ENCODE measurements at places on chromosomes 3 and 15.

DNA sequence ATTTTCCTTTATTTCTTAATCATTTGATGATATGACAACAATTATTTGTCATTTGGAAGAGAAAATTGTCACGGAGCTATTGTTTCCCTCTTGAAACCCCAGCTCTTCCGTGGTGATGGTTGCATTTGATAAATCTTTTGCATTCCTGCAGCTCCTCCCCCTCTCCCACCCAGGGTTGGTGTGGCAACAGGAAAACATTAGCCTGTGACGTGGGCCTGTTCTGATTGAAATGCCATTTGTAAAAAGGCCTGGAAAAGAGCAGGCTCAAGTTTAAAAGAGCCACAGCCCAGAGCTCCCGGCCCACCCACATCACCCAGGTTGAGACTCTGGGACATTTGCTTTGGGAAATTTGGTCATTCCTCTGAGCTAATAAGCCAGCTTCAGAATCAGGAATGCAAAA lies 282.5 kb downstream of the RPLP1 start:
- DNase-seq = no peak

DNA sequence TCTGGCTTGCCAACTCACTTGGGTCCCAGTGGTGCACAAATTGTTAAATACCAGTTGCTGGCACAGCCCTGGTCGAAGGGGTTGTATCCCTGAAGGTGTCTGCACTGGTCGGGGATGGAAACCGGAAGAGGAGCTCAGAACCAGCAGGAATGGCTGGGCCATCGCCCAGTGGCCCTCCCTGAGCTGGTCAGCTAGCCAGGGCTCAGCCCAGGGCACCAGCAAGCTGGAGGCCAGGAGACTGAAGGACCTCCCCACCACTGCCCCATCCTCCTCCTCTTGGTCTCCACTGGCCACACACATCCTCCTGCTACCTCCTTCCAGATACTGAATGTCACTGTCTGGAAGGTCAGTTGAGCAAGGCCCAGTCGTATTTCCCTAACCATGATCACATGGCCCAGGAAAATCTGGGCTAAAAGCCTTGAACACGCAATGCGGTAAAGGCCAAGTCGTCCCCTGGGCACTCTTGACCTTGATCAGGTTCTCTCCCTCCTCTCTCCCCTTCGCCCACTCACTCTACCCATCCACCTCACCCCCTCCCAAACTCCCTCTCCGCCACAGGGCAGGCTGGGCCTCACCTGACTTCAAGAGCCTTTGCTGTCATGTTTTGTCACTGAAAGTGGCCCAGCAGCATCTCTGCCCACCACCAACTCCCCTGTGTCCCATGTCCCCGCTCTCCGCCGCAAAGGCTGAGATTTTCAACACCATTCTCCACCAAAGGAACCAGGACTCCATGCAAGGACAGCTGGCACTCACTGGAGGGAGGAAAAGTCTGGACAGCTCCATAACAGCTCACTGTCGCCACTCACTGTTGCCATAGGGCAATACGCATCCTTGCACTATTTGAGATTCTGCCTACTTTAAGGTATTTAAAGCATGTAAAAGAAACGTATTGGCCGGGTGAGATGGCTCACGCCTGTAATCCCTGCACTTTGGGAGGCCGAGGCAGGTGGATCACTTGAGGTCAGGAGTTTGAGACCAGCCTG lies 12.1 kb downstream of the ZDHHC19 start:
- no peak for DNase-seq

- DNase-seq = no peak
Measured at GRCh38 chr3:1583044-1583443, 490.2 kb downstream of the CNTN6 start.

- DNase-seq = peak; percentile 80
Measured at GRCh38 chr3:129016356-129016719, 15.2 kb downstream of the EFCC1 start.

DNA sequence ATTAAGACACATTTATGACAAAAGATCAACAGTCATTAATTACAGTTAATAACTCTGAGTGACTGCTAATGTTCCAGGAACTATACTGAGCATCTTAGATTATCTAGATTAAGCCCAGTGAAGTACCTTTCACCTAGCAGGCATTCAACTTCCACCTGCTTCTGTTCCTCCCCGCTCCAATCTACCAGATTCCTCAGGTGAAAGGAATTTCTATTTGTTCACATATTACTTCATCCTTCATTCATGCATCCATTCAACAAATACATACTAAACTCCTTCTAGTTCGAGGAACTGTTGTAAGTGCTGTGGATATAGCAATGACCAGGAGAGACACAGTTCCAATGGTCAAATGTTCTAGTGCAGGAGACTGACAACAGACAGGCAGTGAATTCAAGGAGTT lies 139.3 kb downstream of the FILIP1L start:
- DNase-seq = no peak

- no peak for DNase-seq
Measured at GRCh38 chr3:114566162-114566755, 272.4 kb downstream of the TIGIT start.

DNA sequence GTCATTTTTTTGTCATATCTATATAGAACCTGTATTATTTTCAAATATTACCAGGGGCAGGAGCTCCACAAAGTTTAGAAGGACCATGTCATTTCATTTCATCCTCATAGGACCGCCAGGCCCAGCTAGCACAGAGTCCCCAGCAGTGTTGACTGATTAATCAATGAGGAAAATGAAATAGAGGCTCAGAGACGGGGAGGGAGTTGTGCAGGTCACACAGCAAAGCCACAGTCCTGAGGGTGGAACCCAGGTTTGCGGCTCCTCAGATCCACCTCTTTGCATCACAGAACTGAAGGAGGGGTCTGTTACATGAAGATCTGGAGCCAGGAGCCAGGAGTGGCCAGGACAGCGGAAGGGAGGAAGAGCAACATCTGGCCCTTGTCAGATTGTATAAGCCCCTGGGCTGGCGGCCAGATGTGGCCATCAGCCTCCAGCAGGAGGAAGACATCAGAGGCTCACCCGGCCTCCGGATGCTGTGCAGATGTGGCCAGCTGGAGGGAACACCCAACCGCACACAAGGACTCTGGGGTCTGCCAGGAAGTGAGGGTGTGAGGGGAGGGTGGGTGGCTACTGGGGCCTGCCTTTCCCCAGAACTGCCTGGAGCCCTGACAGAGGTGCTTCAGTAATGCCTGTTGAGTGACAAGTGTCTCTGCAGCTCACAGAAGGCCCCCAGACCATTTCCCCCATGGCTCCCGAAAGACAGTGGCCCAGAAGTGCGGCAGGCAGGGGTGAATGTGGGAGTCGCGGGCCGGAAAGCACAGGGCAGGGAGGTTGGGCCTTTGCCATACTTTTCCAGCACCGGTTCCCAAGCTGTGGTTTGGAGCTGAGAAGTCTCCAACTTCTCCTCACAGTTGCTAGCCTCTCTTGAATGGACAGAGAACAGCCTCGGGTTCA lies 21.3 kb downstream of the EFCC1 start:
- DNase-seq = no peak

DNA sequence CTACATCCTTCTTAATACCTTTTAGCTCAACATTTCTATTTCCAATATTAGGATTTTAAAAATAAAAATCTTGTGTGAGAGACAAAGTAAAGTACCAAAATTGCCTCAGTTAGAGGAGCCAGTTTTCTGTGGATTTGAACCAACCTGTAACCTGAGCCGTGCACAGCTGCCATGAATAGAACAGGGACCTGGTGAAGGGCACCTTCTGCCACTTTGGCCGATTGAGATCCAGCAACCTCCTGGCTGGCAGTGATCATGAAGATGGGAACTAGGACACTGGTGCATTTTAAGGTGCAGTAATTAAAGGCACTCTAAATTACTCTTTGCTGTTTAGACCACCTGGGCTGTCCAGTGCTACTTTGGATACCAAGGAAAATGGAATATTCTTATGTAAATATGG lies 34.3 kb upstream of the TRAK1 start:
- no peak for DNase-seq

GRCh38 chr15:34993877-34994276 lies 5.8 kb upstream of the ZNF770 start:
- no peak for DNase-seq

DNA sequence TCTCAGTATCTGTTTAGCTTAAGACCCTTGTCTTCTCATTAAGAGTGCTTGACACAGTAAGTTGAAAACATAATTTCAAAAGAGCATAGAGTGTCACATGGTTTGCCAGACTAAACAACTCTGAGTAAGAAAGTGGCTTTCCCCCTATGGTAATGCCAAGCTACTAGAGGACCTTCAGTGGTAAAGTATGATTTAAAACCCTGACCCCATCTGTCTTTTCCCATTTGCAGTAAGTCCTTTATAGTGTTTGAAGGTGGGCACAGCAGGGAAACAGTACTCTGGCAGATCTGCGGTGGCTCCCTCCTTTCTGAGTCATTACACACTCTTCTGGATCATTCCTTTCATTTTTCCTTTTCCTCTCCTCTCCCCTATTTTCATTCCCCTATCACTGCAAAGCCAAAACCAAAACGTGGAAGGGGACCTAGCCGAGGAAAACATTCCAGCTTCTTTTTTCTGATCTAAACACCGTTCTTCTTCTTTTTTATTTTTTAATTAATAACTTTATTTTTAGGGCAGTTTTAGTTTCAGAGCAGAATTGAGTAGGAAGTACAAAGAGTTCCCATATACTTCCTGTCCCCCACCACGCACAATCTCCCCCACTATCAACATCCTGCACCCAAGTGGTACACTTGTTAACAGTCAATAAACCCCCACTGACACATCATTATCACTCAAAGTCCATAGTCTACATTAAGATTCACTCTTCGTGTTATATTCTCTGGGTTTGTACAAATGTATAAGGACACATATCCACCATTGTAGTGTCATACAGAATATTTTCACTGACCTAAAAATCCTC lies 74.7 kb downstream of the PPARG start:
- DNase-seq = no peak

DNA sequence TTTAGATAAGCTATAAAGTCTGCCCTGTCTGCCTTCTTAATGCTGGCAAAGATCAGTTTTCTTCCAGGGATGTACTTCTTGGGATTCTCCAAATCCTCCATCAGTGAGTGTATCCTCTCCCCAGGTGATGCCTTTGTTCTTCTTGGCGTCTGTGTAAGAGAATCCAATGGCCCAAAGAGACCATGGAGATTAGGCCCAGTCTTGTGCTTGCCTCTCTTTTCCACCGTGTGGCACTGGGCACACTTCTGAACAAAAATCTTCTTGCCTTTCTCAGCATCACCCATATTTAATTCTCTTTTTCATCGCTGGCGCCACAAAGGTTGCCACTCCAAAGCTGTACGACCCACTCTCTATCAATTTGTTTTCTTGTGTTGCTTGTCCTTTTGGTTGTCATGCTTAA lies 32.2 kb upstream of the TAMM41 start:
- no peak for DNase-seq

GRCh38 chr3:43632986-43633385 lies 11.2 kb upstream of the ANO10 start:
- no peak for DNase-seq

- peak; percentile 64 for DNase-seq
Measured at GRCh38 chr3:129650256-129650872, 43.9 kb upstream of the PLXND1 start.

DNA sequence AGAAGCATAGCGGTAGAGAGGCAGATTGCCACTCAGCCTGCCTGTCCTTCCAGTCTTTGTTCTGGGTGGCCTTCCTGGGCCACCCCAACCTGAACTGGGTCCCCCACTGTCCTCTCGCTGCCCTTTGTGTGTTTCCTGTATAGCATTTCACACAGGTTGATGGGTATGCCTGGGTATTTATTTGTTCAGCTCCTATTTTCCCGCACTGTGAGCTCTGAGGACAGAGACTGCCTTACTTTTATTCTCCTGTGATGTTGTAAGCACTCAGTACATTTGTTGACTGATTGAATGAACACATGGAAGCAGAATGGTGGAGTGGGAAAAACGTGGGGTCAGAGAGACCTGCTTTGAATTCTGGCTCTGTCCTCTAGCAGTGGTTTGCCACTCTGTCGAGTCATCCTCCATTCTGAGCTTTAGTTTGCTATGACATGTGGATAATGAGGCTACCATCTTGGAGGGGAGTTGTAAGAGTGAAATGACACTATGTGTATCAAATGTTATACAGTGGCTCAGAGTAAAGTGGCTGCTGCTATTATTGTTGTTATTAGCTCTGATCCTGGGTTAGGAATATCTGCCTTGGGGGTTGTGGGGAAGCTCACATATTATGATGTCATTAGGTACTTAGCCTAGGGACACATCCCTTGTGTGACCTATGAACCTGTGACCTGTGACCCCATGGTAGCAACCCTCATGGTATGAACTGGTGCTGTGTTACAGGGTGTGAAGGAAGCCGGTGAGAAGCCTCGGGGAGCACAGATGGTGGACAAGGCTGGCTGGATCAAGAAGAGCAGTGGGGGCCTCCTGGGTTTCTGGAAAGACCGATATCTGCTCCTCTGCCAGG lies 6.4 kb downstream of the PLEKHO2 start:
- DNase-seq = no peak

- peak; percentile 88 for DNase-seq
Measured at GRCh38 chr15:74787251-74788041, 5.6 kb downstream of the CSK start.

GRCh38 chr3:33417066-33417673 lies 23.0 kb downstream of the UBP1 start:
- no peak for DNase-seq

- DNase-seq = no peak
Measured at GRCh38 chr15:74808078-74808839, 4.4 kb upstream of the LMAN1L start.

- peak; percentile 63 for DNase-seq
Measured at GRCh38 chr3:102078854-102079808, 229.8 kb downstream of the NFKBIZ start.

DNA sequence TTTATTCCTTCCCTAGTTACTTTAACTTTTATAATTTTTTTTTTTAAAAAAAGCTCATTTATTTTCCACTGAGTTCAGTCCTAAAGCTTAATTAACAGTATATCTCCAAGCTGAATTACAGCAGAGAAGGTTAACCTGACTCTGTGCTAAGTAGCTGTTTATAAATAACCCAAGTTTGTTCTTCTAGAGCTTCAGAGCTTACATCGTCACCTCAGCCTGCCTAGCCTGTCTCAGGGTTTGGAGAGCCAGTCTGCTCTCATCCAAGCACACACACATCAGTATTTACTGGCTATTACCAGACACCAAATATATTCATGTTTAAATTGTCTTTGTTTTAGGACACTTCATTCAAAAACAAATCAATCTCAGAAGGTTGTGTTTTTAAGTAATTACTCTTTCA lies 154.9 kb downstream of the CDIN1 start:
- DNase-seq = no peak

- no peak for DNase-seq
Measured at GRCh38 chr3:178129109-178129508, 407.1 kb upstream of the KCNMB2 start.
